ENCODE measurements at places on chromosomes 3 and 15. TPM values are rescaled to one million over a fixed set of nuclear protein-coding genes. Genes with fewer than 3 reads are reported as not detected.
A peak's percentile ranks its signal among the peaks of the same experiment; 100 is the strongest.

DNA sequence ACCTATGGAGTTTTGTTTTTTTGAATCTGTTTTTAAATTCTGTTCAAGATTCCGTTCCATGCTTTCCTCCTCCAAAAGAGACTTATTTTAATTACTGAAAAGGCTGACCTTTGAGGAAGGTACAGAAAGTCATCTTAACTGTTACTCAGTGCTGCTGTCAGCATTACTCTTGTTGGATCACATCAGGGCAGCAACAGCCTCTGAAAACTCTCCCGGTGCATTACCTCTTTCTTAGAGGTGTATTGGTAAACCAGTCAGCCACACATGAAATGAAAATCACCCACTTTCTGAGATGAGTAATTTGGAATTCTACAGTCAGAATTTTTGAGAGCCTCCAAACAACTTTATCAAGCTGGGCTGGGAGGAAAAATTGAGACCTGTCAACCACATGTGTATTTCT, 88.5 kb upstream of the LIMD1 start:
- DNase-seq = no peak

Gene FGF7
- 3.2 TPM for total RNA-seq

DNA sequence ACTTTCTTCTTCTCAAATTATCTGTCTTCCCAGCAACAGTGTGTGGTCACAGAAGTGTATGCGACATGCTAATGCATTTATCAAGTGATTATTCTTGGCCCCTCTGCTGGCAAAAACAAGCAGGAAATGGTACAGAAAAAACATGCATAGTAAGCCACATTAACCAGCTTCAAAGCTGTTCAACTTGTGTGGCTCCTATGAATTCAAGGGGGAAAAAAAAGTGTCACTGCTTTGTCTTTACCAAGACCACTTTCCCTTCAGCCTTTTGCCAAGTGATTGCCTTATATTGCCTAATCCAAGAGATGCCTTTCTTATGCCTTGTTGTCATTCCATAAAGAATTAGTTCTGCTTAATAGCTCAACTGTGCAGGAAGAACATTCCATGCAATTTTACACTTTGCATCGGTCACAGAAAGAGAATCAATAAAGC, 39.1 kb downstream of the PRTG start:
- DNase-seq = peak; percentile 8

GRCh38 chr15:40249477-40250303, 10.8 kb downstream of the PAK6 start:
- peak; percentile 93 for DNase-seq
